DMS79 treated with DMSO at 0.1 percent for 48 hours (cell line): ENCODE measurements at places on chromosomes 1 and 21.
A peak's percentile ranks its signal among the peaks of the same experiment; 100 is the strongest.

DNA sequence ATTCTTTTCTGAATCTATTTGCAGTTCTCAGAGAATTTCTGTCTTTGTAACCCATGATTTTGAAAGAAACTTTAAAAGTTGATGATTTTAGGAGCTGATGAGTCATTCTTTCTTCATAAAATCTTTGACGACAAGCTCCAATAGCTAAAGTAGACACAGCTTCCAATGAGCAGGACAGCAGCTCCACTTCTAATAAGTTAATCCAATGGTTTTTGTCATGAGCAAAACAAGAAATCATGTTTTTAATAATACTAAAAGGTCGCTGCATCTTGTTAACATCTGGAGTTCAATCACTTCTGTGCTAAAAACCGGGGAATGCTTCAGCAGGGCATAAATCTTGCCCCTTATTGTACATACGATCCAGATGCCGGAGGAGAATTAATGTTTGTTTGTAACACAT lies 48.9 kb upstream of the GORAB start:
- no peak for DNase-seq

GRCh38 chr1:112841825-112842224 lies 114.2 kb downstream of the SLC16A1 start:
- no peak for DNase-seq

- no peak for DNase-seq
Observed at GRCh38 chr1:150406483-150406882, 42.5 kb downstream of the RPRD2 start.

- DNase-seq, result peak; percentile 61
Observed at GRCh38 chr1:246450611-246451251, 56.3 kb downstream of the SMYD3 start.

DNA sequence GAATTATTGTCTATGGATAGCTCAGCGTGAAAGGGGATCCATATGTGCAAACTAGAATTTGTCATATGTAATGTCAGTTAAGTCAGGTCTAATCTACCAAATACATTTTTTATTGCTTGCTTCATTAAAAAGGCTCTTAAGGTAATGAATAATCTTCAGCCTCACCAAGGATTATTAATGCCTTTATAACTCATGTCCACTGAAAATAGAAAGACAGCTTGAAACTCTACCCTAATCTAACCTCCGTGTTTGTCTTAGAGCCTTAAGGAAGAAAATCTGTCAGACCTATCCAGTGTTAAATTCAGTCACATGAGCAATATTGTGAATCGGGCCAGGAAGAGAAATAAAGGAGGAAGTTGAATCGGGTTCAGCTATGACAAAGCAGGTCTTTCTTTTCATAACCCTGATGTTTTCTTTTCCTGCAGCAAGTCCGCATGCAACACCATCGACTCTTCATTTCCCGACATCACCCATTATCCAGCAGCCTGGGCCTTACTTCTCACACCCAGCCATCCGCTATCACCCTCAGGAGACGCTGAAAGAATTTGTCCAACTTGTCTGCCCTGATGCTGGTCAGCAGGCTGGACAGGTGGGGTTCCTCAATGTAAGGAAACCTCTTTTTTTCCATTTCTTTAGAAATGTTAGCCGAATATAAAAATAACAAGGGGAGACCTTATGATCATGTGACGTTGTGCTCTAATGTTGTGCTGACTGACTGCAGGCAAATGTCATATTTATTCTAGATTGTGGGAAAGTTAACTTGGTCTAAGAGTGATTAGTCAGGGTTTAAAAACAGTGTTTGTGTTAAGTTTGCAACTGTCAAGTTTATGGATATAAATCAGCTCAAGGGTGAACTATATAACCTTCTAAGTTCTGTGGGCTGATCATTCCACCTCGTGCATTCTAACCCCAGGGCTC lies 321.0 kb downstream of the TM2D1 start:
- no peak for DNase-seq

DNA sequence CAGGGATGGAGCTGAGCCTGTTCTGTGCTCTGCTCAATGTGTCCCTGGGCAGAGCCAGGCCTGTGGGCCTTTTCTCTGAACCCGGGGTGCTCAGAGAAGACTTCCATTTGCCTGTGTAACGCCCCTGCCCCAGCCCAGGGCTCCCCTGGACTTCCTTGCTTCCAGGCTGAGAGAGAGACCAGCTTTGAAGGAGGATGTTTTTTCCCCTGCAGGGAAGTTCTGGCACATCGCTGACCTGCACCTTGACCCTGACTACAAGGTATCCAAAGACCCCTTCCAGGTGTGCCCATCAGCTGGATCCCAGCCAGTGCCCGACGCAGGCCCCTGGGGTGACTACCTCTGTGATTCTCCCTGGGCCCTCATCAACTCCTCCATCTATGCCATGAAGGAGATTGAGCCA lies 10.2 kb downstream of the SMPDL3B start:
- no peak for DNase-seq

DNA sequence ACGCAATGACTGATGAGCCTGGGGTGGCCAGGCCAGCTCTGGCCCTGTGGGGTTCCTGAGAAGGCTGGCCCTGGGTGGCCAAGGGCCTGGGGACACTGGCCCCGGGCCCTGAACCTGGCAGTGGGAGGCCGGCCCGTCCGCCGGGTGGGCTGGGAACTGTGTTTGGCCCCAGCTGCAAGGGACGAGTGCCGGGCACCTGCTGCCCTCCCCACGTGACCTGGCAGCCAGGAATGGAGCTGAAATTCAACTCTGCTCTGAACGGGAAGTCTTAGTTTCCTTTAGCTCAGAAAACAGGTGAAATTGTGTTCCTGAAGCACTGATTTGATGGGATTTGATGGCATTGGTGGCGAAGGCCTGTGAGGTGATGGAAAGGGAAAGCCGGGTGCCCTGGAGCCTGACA lies 8.2 kb upstream of the TTLL10 start:
- peak; percentile 45 for DNase-seq

GRCh38 chr21:40936771-40937261 lies 89.9 kb upstream of the DSCAM start:
- DNase-seq, result no peak

- DNase-seq, result no peak
Observed at GRCh38 chr1:18294437-18295176, 186.1 kb upstream of the KLHDC7A start.

- no peak for DNase-seq
Observed at GRCh38 chr1:29577512-29577911, 341.2 kb downstream of the PTPRU start.

DNA sequence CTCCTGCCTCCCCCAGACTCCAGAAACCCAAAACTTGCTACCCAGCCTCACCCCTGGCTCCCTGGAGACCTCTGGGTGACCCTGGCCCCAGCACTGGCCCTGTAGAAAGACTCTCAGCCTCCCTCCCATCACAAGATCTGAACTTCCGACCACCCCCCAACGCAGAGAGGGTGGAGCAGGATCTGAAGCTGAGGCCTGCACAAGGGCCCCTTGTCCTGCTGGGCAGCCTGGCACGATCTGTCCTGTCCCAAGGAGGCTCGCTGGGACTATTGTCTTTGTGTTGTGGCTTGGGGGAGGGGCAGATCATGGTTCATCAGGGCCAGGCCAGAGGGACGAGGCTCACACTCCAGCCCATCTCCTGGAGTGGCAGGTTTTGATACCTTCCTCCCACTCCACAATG lies 20.0 kb downstream of the PHLDA3 start:
- no peak for DNase-seq

DNA sequence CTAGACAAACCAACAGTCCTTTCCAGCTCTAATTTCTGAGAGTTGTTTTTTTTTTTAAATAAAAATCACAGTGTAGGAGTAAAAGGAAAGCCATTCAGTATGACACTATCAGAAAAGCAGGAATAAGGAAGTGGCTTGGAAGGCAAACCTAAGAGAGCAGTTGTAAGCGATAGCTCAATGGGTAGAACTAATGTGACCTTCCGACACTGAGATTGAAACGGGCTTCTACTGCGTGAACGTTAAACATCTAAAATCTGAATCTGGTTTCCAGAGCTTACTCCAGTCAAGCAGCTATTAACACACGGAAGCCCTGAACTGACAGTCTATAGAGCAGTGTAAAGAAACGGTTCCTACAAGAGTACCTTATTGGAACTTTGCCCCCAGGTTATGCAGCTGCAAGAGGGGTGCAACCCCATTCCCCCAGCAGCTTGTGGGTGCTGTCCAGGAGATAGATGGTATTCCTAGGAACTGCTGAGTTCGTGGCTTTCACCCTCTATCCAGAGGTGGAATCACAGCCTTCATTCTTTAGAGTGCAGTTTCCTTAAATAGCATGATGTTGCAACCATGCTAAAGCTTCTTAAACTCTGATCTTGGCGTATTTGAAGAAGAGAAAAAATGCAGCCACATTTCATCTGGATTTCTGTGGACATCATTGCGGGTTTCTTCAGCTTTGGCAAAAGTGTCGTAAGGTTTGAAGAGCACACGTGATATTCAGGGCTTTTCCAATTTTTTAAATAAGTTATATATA lies 3.3 kb upstream of the IRF2BP2 start:
- DNase-seq, result peak; percentile 89

- no peak for DNase-seq
Observed at GRCh38 chr1:219138747-219139146, 34.9 kb upstream of the LYPLAL1 start.

DNA sequence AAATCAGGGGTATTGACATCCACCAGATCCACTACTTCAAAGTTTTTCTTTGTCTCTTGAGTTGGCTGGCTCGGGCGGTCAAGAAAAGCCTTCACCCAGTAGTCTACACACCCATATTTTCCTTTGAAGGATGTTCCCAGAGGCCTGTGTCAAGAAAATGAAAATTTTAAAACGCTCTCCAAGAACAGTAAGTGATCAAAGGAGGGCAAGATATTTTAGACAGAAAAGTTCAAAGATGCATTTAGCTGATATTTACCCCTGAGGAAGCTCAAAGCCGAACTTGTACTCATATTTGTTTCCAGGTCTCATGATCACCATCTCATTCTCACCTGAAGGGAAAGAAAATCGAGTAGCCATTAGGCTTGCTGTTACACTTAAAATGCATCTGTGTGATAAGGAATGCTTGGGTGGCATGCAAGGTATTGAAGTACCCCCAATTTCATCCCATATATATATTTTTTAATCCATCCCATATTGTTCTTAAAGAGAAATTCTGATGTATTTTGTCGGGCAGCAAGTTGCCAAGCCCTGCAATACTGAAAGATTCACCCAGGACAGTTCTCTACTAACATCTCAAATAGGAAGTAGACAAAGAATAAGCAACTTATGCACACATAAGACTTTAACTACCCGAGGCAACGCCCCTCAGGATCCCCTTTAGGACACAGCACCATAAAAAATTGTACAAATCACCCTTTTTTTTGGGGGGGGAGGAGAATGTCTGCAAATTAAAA lies 1.1 kb downstream of the TXNIP start:
- DNase-seq, result no peak

DNA sequence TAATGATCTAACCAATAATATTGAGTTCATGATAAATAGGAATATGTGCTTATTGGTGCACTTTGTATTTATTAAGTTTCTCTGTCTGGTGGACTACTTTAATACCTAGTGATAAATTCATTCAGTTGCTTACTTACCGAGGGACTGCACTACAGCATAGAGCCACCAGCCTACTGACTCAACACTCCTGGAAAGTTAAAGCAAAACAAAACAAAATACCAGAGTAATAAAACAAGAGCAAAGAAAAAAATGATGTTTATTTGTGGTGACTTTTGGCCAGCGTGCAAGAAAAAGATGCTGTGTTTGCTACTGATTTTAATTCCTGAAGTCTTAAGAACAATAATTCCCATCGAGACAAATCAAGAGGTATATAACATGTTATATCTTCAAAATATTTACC lies 586.3 kb downstream of the PLA2G4A start:
- DNase-seq, result no peak

DNA sequence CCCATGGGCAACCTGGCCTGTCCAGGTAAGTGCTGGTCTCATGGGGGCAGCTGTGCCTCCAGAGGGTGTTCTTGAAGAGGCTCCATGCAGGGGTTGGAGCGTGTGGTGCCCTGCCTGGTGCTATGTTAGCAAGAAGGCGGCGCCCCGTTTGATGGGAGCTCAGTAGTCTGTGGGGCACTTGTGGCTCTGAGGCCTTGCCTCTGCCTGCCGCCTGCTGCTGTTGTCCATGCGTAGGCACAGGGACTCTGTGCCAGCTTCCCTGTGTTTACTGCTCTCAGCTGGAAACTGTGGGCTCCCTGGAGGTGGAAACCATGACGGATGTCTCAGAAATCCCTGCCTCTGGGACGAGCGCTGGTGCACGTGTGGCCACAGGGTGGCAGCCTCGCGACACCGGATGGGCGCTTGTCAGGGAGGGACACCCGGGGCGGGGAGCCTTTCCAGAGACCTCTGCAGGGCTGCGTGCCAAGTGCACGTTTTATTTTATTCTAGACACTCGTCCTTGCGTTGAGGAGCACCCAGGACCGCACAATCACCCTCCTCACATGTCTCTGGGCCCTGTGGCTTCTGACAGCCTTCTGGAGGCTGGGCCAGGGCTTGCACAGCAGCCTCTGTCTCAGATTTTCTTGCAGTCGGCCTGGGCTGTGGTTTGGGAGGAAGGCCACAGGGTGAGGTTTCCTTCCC lies 27.1 kb downstream of the SNAP47 start:
- peak; percentile 87 for DNase-seq

GRCh38 chr1:64598100-64598571 lies 128.2 kb downstream of the CACHD1 start:
- DNase-seq, result no peak

DNA sequence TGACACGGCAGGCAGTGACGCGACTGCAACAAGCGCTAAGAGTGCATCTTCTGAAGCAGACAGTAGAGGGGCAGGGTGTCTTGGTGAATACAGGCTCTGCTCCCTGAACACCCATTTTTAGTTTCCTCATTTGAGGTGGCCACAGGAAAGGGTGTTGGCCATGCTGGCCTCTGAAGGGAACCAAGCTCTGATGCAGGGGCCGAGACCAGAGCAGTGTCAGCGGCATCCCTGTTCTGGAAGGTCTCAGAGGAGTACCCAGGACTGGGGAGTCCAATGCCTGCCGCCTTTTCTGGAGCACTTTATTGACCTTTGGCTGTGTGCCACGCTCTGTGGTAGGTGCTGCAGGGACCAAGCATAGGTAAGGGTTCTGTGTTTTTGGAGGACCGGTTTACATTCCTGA lies 100.4 kb downstream of the KCNJ6 start:
- DNase-seq, result no peak

DNA sequence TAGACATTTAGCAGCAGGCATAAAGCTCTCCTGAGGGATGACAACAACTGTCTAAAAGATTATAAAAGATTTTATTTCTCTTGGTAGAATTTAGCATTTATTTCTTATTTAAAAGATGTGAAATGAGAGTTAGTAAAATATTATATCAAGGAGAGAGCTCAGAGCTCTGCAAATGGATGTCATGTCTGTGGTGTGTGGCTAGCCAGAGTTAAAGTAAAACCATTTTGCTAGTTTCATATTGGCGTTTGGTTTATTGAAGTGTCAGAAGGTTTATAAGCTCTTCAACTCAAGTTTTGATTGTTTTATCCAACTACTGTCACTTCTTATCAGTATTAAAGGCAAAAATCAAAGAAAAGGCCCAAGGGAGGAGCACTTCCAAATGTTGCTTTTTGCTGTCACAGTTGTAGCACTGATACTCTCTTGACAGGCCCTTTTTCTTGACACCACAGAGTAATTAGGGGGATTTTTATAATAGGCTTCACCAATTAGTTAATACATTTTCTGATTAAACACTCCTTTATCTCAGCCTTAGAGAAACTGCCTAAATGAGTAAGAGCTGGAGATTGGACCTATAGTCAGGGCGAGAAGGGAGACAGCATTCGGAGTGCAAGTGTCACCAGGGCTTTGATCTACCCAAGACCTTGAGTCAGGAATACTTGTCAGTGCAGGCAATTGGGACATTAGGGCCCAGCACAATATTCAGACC lies 233.9 kb downstream of the PTBP2 start:
- DNase-seq, result no peak

- DNase-seq, result no peak
Observed at GRCh38 chr1:153394391-153394790, 3.5 kb upstream of the S100A8 start.

- DNase-seq, result peak; percentile 12
Observed at GRCh38 chr1:179082333-179082998, 596 bp downstream of the TOR3A start.

GRCh38 chr1:161100556-161100955 lies 2.4 kb downstream of the KLHDC9 start:
- DNase-seq, result no peak
